NCI-H1417 treated with DMSO at 0.1 percent for 48 hours (cell line): ENCODE measurements at places on chromosomes 5 and 9.
A peak's percentile ranks its signal among the peaks of the same experiment; 100 is the strongest.

DNA sequence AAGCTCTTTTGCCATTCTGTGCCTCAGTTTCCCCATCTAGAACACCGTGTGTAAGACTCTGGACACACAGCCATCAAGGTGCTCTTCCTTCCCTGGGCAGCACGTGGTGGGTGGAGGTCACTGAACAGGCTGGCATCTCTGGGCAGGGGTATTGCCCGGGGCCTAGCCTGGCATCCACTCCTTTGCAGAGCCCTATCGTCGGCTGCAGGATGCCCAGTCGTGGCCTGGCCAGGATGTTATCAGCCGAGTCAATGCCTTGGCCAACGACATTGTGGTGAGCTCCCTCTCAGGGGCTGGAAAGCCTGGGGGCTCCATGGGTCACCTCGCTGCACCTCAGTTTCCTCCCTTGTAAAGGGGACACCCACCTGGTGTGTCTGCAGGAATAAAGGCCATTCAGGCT lies 4.0 kb downstream of the ADGRD2 start:
- no peak for DNase-seq

DNA sequence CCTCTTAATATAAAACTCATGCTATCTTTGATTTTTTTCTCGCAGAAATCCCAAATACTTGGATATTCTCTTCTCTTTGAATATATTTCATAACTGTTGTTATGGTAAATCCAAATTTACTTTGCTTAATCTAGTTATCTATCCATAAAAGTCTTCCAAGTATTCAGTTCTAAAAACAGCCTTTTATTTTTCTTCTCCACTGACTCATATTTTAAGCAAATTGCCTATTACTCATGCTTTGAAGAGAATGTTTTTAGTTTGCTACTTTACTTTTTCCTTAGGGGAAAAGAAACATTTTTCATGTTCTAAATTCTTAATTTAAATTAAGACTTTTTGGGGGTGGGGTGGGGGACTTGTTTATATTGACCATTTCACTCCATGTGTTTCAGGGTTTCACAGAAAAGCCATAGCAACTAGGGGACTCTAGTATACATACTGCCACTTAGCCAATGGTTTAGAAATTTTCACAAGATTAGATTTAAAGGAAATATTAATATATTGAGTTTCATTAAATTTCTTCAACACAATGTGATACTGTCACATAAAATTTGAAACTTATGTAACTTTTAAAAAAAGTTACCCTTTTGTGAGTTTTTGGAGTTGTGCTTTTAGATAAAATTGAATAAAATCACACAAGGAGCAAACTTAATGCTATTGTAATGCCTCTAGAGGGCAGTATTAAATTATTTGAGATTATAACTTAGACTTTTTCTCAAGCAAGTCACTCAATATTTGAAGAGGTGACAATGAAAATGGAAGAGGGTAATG lies 545.8 kb upstream of the ARRDC3 start:
- peak; percentile 8 for DNase-seq

GRCh38 chr5:10518347-10518746 lies 45.5 kb upstream of the ANKRD33B start:
- DNase-seq: no peak

DNA sequence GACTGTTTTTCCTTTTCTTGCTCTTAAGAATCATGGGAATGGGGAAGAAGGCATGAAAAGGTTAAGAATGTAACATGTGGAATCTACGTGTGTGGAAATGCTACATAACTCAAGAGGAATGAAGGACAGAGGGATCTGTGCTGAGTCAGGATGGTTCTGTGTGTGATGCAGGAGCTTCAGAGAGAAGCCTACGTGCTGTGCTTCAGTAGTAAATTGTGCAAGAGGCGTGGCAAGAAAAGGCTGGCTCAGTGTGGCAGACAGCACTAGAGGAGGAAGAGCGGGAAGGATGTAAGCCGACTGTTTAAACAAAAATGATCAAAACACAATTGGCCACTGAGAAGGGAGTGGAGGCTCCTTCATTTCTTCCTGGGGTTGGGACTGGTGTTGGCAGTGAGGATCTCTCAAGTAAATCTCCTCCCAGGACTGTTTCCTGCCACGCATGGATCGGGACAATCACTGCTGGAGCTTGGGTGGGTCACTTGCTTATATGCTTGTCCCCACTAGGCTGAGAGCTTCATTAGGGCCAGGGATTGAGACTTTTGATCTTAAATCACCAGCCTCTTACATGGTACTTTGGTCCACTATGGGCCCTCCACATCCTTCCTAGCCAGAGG lies 59.4 kb upstream of the BASP1 start:
- no peak for DNase-seq

GRCh38 chr9:114238891-114239875 lies 83.7 kb upstream of the ORM1 start:
- no peak for DNase-seq

- DNase-seq: no peak
Measured at GRCh38 chr5:91419571-91420537, 36.7 kb upstream of the ARRDC3 start.

GRCh38 chr9:21029661-21030060 lies 1.8 kb downstream of the HACD4 start:
- no peak for DNase-seq

DNA sequence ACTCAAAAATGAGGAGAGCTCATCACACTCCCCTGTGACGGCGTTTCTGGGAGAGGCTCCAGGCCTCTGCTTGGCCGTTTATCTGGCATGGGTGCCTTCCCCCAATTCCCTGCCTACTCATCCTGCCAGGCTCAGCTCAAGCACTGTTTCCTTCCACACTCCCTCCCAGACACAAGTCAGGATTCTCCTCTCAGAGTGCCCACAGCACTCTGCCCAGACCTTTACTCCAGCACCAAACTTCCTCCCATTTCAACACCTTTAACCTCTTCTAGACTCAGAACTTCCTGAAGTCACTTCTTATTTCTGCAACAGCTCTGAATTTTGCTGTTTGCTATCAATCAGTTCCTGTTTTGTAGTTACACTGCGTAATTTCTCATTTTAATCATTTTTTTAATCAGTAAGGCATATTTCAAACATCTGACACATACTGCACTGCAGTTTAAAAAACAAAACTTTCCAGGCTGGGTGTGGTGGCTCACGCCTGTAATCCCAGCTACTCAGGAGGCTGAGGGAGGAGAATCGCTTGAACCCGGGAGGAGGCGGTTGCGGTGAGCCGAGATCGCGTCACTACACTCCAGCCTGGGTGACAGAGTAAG lies 16.0 kb downstream of the TRMO start:
- no peak for DNase-seq

- DNase-seq: no peak
Measured at GRCh38 chr5:52800394-52801213, 12.9 kb downstream of the ITGA1 start.

GRCh38 chr5:127580731-127581130 lies 63.3 kb downstream of the PRRC1 start:
- no peak for DNase-seq

GRCh38 chr5:140131967-140132409 lies 6.3 kb downstream of the IGIP start:
- no peak for DNase-seq

- no peak for DNase-seq
Measured at GRCh38 chr5:142320851-142321560, 3.8 kb downstream of the SPRY4 start.

DNA sequence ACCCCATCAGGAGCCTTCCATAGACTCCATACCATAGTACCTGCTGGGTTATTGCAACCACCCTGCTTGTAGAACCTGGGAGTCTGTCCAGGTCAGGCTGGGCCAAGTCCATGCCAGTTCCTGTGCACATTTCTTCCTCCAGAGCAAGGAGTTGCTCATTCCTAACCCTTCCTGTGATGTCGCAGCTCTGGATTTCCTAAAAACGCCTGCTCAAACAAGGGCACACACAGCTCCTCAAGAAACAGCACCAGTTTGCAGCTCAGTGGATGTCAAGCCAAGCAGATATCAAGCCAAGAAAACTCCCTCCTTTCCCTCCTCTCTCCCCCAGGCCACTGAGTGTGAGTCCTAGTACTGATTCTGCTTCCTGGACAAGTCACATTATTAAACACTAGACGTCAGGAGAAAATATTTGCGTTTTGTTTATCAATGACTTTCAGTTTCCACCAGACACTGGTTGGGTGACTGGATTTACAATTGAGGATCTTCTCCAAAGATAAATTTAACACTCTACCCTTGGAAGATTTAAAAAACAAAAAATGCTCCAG lies 59.6 kb downstream of the SLC1A1 start:
- no peak for DNase-seq
